ENCODE measurements at places on chromosomes 1 and 21.

DNA sequence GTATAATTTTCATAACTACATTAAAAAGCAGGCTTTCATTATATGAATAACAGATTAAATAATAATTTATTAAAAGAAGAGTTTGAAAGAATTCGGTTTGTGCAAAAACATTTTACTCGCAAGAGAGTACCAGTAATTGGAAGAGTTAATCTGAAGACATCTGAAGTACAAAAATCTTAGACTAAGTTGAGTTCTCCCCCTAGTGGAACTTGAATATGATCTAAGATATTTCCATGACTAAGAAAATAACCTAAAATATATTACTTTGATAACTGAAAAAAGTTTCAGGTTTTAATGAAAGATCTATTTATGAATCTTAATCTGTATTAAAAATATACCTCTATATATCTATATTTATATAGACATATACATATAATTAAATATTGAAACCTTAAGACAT lies 112.5 kb upstream of the GFI1 start:
- peak; percentile 30 for DNase-seq

DNA sequence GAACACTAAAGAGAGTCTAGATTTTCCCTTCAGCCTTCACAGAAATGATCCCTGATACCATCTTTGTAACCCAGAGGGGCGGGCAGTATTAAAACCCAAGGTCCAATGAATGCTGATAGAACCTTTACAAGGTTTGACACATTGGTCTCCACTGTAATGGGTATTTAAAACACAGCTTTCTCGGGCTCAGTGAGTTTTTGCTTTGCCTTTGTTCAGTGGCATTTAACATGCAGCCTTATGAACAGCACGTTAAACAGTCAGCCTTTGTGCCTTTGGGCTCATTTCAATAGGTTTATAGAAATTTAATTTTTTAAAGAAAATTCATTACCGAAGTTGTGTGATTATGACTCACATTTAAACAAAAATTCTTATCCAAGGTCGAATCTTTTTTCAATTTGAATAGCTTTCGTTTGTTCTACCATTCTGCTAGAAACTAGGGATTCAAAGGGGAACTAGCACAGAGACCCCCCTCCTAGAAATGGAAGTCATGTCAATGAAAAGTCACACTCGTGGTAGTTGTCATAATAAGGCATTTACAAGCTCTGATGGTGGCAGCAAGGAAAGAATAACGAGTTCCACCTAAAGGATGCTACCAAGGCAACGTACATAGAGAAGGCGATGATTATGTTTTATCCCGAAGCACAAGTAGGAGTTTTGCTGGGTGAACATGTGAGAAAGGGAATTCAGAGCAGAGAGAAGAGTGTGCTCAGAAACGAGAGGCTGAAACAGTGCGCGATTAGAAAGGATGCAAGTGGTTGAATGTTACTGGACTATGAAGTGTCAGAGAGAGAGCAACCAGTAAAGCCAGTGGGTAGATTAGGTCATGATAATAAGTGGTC lies 66.2 kb downstream of the SGIP1 start:
- DNase-seq, result no peak

- DNase-seq, result no peak
Measured at GRCh38 chr1:6594977-6595740, 7.5 kb downstream of the KLHL21 start.

GRCh38 chr1:177872308-177872900 lies 97.5 kb downstream of the SEC16B start:
- DNase-seq, result no peak

DNA sequence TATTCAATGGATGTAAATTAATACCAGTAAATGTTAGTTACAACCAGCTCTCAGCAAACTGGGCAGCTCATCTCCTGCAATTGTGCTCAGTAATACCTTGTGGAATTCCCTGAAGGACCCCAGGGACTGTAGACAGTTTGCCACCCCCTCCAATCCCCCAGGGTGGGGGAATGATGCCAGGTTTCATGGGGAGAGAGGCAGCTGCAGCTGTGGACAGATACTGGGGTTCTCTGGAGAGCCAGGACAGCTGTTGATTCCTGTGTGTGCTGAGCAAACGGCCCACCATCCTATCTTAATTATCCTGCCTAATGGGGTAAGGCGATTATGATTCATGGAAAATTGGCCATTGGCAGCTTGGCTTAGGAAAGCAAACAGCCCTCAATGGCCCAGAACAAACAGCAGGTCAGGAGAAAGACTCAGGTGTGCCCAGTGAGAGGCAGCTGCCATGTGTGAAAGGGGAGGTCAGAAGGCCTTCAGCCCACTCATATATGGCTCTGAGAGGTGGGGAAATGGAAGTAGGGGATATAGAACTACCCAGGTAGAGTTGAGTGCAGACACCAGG lies 148.9 kb upstream of the CTTNBP2NL start:
- DNase-seq, result no peak

DNA sequence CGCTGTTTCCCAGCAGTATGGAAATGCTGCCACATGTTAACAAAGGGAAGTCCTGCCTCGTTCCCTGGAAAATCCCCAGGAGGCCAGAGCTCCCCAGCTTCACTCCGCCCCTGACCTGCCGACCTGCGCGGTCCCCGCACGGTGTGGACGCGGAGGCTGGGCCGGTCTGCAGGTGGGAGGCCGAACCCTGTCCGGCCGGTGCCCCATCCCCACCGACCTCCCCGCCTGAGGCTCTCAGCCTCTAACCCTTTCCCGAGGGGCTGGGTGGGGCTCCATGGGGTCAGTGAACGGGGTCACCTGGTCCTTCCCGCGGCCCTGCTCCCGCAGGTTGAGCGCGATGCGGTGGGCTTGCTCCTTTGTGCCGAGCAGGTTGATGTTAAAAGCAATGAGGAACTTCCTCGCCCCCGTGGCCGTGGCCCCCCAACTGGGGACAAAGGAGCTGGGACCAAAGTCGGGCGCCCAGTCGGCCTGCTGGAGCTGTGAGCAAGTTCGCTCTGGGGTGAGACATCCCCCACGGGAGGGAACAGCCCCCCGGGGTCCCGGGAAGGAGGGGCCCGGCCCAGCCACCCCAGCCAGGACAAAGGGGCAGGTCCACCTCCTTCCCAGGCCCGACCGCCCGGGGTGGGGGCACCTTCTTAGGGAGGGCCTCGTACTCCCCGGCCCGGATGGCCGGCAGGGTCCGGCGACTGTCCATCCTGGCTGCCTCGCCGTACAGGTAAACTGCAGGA lies 4.0 kb downstream of the FTCD start:
- DNase-seq, result no peak

DNA sequence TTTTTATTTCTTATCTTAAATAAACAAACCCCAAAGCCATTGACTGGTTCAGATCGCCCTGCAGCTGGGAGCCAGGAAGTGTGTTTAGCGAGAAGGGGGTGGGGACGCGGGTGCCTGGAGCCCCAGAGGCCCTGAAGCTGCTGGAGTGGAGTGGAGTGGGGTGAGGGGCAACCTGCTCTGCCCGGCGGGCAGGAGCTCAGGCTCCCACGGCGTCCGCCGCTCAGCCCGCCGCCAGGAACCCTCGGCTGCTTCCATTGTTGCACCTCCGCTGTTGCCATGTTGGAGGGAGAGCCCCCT lies 673 bp downstream of the PIK3C2B start:
- peak; percentile 74 for DNase-seq

DNA sequence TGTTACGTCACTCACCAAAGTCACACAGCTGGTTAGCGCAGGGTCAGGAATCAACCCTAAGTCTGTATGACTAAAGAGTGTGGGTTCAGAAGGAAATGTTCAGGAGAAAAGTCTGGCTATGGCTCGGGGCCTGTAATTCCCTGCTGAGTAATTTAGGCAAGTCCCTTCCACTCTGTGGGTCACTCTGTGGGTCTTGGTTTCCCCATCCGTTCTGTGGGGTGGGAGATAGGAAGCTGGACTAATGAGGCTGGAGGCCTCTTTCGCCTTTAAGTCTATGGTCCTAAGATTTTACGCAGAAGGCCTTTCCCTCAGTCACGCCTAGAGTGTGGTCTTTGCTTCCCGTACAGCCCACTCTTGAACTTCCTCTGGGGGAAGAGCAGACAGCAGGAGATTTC lies 14.3 kb upstream of the MED18 start:
- DNase-seq, result no peak

GRCh38 chr1:89754518-89754917 lies 66.3 kb upstream of the LRRC8D start:
- peak; percentile 5 for DNase-seq

GRCh38 chr1:100565937-100566699 lies 28.2 kb downstream of the GPR88 start:
- DNase-seq, result no peak

- DNase-seq, result no peak
Measured at GRCh38 chr1:216700779-216701178, 22.4 kb downstream of the ESRRG start.

DNA sequence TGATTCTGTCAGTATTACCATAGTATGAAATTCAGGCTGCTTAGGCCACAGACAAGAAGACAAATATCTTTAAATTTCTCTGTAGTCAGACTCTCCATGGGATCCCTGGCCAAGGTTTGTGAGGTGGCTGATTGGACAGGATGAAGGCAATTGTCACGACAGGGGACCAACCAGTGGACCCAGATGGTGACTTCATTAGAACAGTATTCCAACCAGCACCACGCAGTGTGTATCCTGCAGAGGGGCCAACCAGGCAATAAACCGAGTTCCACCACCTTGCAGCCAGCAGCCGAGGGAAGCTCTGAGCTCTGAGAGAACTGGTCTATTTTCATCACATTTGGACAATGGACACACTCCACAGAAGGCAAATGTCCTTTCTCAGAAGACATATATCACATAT lies 16.1 kb downstream of the DSCAM start:
- no peak for DNase-seq

- DNase-seq, result no peak
Measured at GRCh38 chr1:168664069-168664834, 64.8 kb downstream of the DPT start.

GRCh38 chr21:16096988-16097387 lies 367.2 kb downstream of the USP25 start:
- DNase-seq, result no peak

Measured in NCI-H226 (cell line).